ENCODE measurements at places on chromosomes 11 and 22.

GRCh38 chr11:61153593-61154095, 7.6 kb downstream of the VPS37C start:
- no peak for DNase-seq

DNA sequence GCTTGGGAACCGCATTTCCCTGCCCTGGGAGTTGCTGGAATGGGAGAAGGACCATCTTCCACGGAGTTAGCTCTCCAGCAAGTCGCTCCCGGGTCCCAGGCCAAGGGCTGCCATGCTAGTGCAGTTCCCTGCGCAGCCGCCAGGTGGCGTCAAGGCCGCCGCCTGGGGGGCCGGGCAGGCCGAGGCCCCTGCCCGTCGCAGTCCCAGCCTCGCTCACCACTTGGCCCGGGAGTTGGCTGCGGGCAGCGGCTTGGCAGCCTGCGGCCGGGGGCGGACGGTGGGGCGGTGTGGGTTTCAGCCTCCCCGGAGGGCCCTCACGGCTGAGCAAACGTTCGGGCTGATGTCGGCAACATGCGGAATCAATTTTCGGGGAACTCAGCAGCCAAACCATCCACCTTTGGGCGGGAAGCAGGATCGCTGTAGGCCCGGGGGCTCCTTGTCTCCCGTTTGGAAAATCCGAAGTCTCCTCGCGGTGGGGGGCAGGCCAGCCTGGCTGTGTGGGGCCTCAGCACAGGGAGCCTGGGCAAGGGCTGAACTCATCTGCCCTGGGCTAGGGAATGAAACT, 415.1 kb downstream of the SOX6 start:
- peak; percentile 62 for DNase-seq

DNA sequence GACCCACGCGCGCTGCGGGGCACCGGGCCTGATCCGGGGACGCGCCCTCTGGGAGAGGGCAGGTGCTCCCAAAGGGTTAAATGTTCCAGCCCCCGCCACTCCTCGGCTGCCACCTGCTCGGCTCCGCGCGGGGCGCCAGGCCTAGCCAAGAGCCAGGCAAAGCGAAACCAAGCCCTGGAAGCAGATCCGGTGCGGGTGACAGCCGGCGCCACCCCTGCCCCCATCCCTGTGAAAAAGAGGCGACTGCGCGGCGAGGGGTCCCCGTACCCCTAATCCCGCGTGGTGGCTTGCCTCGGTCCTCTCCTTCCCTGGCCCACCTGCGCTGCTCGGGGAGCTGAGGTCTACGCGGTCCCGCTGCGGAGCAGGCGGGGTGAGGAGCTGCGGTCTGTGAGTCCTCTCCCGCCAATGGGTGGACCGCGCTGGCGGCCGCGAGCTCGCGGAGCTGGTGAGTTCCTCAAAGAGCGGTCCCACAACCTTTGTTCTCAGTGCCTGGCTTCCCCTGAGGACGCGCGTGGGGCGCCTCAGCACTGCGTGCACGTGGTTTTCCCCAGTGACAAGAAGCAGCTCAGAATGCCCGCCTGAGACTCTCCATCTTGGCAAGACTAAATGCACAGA, at the start of gene ME3:
TSS of gene ME3 (minus strand) at position 610 of the 615 bp plus-strand sequence.
- peak; percentile 65 for DNase-seq

DNA sequence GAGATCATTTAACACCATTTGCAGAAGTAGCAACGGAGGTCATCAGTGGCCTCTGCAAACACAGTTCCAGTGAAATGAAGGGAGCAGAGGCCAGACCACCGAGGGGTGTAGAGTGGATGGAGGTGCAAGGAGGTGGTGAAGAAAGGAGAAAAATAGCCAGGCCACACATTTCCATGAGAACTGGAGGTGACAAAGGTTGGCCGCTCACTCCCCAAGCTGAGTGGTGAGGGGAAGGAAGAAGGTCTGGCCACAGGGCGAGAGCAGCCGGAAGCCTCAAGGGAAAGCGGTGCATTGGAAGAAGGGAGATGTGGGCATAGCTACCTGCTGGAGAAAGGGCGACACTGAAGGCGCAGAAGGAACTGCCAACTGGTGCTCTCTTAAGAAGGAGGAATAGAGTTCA, 20.1 kb upstream of the TMPRSS4 start:
- DNase-seq: no peak

GRCh38 chr11:135075740-135076139, 663.7 kb upstream of the B3GAT1 start:
- peak; percentile 52 for DNase-seq

All from neural progenitor cell (in vitro differentiated cells).